ENCODE measurements at places on chromosomes 5 and 9.

- H3K27ac ChIP-seq, result no peak overlapping the region
- DNase-seq, result no peak
- H3K27me3 ChIP-seq, result no peaks in the 10 kb centered on the region
Observed at GRCh38 chr9:87648606-87649005, 77.3 kb upstream of the CTSL start.

GRCh38 chr5:1039210-1039548 lies 30.6 kb downstream of the NKD2 start:
- H3K36me3 ChIP-seq, result peaks cover 22% of the 10 kb centered on the region
- H3K27ac ChIP-seq, result no peak overlapping the region
- DNase-seq, result no peak
- H3K27me3 ChIP-seq, result peaks cover 19% of the 10 kb centered on the region
- H3K4me1 ChIP-seq, result no peaks in the 10 kb centered on the region

GRCh38 chr9:85610074-85610860 lies 131.5 kb downstream of the AGTPBP1 start:
- H3K4me3 ChIP-seq, result no peak overlapping the region
- H3K27me3 ChIP-seq, result no peaks in the 10 kb centered on the region
- no peaks in the 10 kb centered on the region for H3K36me3 ChIP-seq
- no peaks in the 10 kb centered on the region for H3K4me1 ChIP-seq

DNA sequence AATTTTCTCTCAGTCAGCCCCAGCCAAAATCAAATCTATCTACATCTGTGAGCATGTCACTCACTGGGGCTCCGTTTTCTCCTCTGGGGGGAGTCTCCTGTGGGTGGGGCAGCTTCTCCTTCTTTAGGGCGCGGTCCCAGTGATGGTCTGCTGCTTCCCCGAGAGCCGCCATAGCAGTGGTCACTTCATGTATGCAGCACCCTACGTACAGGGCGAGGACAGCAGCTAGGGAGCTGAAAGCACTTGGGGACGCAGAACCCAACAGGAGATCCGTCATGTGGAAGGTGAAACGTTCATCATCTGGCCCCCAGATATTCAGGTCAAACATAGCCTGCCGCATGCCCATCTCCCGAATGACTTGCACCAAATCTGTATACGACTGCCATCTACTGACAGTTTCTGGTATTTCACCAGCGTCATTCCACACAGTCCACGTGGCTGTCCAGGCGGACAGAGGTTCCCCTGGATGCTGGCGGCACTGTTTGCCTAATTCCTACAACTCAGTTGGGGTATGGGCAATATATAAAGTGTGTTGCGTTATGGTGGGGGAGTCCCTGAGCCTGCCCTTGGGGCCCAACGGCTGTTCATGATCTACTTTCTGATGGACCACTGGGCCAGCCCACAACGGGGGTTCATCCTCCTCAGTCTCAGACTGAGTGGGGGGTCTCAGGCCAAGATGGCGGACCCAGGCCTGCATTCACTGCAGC lies 795.0 kb downstream of the EFNA5 start:
- peaks cover 3% of the 10 kb centered on the region for H3K27me3 ChIP-seq
- H3K27ac ChIP-seq, result no peak overlapping the region
- H3K4me1 ChIP-seq, result no peaks in the 10 kb centered on the region
- DNase-seq, result peak; percentile 52
- no peaks in the 10 kb centered on the region for H3K36me3 ChIP-seq
- H3K4me3 ChIP-seq, result no peak overlapping the region

DNA sequence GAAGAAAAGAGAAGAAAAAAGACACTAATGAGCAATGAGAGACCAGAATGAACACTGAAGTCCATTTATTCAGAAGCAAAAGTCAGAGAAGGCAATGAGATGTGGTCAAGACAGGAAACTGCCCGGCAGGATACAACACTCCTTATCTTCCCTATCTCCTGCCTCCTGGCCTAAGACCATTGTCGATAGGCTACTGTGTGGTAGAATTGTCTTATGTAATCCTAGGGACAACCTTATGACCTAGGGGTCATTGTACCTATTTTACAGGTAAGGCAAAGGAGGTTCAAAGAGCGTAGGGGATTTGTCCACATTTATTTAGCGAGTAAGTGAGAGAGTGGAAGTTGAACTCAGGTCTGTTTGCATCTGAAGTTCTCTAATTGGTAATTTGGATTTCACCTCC lies 63.0 kb upstream of the PTPN3 start:
- H3K4me3 ChIP-seq, result no peak overlapping the region
- peaks cover 30% of the 10 kb centered on the region for H3K4me1 ChIP-seq
- no peaks in the 10 kb centered on the region for H3K36me3 ChIP-seq
- H3K27me3 ChIP-seq, result peaks cover 2% of the 10 kb centered on the region
